ENCODE measurements at places on chromosomes 5 and 9.

GRCh38 chr5:5418006-5418405 is 4.5 kb upstream of the ICE1 start:
- DNase-seq, result no peak

GRCh38 chr9:35679766-35680330 is 6.1 kb downstream of the CA9 start:
- no peak for DNase-seq

GRCh38 chr5:57836921-57837320 is 354.3 kb upstream of the ACTBL2 start:
- no peak for DNase-seq

DNA sequence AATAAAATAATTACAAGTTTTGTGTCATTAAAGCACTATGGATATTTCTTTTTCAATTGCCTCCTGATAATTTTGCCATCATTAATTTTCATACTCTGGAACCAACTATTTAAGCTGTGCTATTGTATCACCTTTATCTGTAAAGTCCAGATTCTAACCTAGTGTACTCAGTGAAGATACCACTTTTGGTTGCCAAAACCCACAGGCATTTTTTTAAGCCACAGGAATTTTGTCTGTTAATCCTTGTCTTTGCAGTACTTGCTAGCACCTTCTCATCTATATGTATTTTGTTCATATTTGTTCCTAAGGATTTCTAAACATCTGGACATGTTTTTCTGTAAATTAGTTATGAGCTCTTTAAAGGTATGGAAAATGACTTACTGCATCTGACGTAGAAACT is 481.4 kb upstream of the DAB2 start:
- no peak for DNase-seq
